Fibroblast of skin of scalp (primary cell): ENCODE measurements at places on chromosomes 6 and 20.

DNA sequence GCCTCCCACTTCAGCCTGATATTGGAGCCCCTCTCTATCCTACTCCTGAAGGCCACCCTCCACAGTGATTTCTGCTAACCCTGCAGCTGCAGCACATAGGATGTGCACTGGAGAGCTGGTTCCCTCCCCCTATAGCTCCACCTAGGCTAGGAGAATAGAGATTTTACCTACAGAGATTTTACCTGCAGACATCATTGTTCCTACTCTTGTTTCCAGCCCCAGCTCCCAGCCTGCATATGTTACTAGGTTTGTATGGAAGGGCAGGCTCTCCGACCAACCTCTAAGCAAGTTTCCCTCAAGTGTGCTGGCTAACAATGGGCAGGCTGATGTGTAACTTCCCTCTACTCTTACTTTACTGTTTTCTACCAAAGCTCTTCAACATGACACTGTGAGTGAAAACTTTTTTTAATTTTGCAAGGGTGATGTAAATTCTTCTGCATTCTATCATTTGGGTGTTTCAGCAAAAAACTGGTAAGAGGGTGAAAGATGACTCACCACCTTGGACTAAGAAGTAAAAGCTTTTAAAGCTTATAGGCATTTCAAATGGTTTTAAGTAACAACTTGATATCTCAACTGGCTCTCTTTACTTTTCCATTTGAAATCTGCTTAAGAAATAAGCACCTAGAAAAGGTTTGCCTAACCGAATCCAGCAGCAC, 106.8 kb downstream of the CDK19 start:
- peak; percentile 46 for DNase-seq

GRCh38 chr6:17740559-17741220, 34.0 kb upstream of the NUP153 start:
- no peak for DNase-seq

DNA sequence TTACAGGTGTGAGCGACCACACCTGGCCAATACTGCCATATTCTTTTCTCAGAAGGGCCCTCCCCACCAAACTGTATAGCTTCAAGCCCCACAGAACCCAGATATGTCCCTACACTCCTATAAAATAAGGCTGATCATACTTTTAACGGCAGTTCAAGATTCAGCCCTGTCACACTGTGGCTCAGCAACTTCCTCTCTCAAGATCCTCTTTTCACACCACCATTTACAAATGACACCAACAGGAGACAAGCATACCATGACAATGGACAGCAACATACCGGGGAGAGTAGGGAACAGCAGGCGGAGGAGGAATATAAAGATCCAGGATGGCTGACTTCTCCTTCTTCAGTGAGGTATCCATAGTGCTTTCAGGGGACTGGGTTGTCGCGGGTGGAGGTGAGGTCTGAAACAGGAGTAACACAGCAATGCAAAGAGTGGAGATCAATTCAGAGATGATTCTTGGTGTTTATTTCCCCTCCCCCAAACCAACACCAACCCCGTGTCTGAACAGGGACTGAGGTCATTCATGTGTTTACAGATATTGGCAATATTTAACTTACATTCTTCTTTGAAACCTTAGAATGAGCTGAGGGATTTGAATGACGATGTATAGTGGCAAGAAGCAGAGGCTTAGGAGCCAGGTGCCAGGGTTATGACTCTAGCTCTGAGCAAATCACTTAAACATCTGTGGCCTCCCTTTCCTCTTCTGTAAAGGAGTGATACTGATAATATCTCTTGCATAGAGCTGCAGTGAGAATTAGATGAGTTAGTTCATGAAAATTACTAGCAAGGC, 57.6 kb upstream of the IPCEF1 start:
- DNase-seq, result no peak

DNA sequence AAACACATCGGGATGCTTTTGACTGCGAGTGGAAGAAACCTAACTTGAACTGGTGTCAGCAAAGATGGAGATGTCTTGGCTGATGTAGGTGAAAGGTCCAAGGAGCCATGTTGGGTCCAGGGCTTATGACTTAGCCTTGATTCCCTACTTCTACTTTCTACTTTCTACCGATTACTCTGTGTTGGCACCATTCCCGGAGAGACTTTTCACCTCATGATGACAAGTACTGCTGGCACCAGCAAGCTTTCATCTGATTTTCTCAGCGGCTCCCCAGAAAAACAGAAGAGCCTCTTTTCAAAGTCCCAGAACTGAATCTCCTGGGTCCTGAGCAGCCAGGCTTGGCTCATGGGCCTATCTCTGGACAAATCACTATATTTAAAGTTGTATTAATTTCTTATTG, 4.9 kb upstream of the EDN3 start:
- no peak for DNase-seq

- peak; percentile 73 for DNase-seq
Measured at GRCh38 chr20:51372176-51372803, 170.2 kb downstream of the NFATC2 start.

DNA sequence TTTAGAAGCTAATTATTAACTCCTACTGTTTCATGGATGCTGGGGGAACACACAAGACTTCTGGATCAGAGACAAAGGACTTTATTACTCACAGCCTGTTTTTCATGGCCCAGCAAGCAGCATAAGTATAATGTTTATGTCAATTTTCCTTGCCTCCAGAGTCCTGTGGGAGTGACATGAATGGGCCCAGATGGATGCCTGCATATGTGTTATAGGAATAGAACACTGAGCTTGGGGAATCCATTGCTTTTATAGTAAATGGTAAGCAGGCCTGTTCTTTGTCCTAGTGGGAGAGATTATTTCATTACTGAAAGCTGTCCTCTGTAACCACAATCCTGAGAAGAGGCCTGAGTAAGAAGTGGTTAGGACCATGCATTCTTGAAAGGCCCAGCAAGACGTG, 25.6 kb downstream of the BLTP3A start:
- DNase-seq, result peak; percentile 52

DNA sequence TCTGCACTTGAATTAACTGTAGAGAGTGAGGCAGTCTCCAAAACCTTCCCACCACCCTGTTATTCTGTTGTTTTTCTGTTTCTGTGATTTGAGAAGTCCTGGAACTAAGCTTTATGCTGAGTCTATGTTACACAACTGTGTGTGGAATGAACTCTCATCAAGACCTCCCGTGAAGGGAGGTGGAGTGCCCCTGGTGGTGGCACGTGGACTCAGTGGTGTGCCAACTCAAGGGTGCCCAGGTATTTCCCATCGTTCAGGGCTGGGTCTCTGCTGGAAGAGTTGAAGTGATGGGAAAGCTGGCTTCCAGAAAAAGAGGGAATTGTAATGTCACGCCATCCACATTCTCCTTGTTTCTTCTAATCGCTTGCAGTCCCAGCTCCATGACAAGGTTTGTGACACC, 374.2 kb downstream of the SMOC2 start:
- DNase-seq, result no peak

- no peak for DNase-seq
Measured at GRCh38 chr20:21104466-21104761, 1.7 kb downstream of the LINC00237 start.

- no peak for DNase-seq
Measured at GRCh38 chr20:62354811-62355341, 12.2 kb downstream of the LAMA5 start.

- peak; percentile 58 for DNase-seq
Measured at GRCh38 chr6:31829633-31830283, 2.2 kb downstream of the HSPA1B start.

DNA sequence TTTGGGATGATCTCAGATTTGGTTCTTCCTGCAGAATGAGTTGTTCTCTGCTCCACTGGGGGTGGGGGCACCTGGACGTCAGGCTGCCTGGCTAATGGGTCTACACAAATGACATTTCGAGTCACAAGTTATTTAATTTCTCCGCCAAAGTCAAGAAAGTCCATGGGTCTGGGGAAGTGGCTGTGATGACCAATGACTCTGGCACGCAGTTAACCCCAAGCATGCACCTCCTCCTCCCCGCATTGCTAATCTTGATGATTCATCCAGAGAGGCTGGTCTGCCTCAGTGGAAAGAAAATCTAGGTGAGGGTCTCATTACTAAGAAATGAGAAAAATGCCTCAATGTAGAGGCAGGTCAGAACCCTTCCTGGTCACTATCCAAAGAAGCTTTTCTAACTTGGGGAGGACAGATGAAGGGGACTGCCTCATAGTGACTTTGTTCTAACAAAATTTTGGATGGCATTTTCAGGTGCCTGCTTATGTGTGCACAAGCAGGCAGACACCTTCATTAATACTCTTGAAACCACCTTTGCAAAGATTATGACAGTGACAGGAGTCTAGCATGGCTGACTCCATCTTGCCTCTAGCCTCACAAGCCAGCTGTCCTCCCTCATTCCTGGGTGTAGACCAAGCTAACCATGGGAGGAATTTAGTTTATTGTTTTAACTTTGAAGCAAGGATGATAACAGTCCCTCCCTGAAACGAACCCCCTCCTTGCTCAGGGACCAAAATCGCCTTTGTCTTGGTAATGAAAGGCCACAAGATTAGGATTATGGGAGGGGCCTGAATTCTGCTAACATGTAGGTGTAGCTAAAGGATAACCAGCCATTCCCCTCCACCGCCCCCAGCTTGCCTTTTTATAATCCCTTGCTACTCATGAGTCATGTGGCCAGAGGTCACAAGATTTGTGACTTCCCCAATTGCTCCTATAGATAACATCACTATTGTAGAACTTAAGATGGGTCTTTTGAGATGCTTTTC, 98.6 kb upstream of the MRPS10 start:
- peak; percentile 97 for DNase-seq

- DNase-seq, result no peak
Measured at GRCh38 chr6:43242908-43243663, at the start of gene TTBK1. TTBK1 (plus strand) TSS chr6:43243481; CDS start chr6:43246661, 3,180 bp downstream.

DNA sequence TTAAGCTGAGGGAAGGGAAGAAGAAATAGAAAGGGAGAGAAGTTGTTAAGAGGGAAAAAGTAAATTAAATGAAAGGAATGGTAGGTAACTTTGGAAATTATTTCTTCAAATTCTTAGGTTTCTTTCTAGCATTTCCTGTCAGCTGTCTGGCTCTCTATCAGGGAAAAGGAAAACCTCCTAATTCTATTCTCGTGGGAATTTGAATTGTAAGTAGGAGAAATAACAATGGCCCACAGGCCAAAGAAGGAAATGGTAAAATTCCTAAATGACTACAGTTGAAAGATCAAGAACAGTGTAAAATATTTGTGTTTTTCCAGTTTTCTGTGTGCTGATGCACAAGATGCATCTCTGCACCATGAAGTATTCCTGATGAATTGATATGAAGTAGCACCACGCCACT, 173.0 kb downstream of the IBTK start:
- peak; percentile 56 for DNase-seq

- no peak for DNase-seq
Measured at GRCh38 chr6:53306819-53307347, 41.9 kb downstream of the ELOVL5 start.

- DNase-seq, result no peak
Measured at GRCh38 chr6:144305567-144305966, 20.4 kb downstream of the UTRN start.
